HT1080 (cell line): ENCODE measurements at places on chromosomes 5 and 9. TPM values are rescaled to one million over a fixed set of nuclear protein-coding genes. Genes with fewer than 3 reads are reported as not detected.

DNA sequence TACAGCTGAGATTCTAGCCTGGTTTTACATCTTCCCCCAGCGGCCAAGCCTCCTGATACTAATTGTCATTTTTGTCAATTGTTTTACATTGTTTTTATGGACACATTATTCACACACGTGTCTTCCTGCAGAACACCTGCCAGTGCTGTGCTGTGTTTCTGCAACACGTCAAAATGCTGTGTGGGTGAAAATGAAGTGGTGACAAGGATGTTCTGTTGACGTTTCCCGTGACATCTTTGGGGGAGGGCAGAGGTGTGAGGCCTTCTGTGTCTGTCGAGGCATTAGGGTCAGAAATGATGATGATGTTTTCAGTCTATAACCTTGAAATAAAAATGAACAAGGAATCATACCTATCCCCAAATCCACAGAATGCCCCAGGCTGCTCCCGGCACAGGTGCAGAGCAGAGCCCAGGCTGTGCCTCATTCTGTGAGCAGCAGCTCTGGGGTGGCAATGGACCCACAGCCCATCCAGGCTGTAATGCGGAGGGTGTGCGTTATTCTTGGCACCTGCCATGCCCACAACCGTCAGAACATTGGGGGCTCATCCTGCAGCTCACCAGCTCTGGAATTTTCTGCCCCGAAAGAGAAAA is 23.6 kb upstream of the CEP72 start:
- DNase-seq: no peak

- DNase-seq: no peak
Observed at GRCh38 chr5:11110128-11110527, 349.1 kb upstream of the DAP start.

DNA sequence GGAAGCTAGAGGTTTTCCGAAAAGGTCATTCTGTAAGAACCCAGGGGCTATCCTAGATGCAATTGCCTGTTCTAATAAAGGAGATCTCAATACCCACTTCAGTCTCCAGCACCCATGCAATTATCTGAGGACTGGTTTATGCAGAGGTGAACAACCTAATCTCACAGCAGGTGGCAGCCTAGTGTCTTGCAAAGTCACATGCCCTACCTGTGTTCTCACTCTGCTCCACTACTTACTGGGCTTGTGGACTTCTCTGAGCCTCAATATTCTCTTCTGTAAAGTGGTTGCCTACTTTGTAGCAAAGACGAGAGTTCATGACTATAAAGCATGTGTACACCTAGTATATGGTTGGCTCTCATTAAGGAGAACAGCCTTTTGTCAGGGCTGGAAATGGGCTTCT is 21.0 kb upstream of the ALDH1B1 start:
- DNase-seq: no peak

Gene MEGF10
- 1.1 and 2.7 TPM in 2 replicates for total RNA-seq

- no peak for DNase-seq
Observed at GRCh38 chr5:40981420-40981819, 72.1 kb downstream of the C7 start.

DNA sequence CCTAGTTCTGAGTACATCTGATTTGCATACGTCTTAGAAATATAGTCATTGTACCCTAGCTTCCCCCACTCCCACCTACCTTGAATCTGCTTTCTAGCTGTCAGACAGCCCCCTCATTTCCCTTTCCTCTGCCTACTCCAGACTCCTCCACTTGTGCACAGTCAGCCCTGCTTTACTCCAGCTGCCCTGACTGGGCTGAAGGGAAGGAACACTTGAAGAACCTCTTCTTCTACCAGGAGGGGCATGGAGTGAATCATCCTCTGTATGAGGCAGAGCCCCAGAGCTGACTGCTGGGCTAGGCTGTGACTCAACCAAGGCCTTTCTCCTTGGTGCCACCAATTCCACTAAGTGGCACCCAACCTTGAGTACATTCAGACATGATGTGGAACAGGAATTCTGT is 18.1 kb upstream of the ZFR start:
- peak; percentile 80 for DNase-seq

DNA sequence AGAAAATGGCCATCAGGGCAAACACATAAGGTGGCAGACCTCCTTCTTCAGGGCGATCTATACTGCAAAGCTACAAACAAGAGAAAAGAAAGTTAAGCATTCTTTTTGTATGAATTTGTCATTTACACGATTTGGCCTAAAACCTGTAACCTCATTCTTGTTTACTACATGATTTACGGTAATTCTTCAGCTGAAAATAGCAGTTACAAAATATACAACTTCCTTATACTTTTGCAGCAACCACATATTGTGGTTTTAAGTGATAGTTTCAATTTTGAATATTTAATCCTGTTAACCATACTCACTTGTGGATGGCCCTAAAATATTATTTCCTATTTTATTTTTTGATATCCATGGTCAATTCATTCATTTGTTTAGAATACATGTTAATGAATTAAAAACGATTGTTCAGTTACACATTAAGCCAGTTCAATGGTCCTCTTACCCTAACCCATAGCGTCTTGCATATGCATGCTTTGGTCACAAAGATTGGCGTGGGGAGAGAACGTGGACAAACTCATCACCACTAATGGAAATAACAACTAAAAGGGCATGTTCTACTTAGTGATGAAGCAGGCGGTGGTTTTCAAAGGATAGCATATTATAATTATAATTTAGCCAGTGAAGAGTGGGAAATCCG is 16.6 kb downstream of the TUT7 start:
- DNase-seq: no peak

Gene LYRM7
- 11.1 and 15.3 TPM in 2 replicates for total RNA-seq

Gene PCDHA7
- not detected in 2 replicates for total RNA-seq

DNA sequence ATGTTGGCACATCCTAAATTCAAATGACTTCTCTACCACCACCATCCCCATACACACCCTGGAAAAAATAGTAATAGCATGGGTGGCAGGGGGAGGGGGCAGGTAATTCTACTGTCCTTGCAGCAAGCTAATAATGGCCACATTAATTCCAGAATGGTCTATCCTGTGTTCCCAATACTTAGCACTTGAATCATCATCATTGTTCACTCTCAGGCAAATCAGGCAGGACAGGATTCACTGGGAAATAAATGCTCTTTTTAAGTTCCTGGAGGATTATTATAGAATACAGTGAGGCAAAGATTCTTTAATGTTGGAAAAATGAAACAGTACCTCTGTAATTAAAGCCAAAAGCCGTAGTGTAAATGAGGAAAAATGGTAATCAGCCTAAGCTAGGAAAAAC is 254.5 kb downstream of the ARRDC3 start:
- DNase-seq: no peak

GRCh38 chr9:33425128-33425533 is 22.3 kb downstream of the AQP3 start:
- DNase-seq: no peak

- no peak for DNase-seq
Observed at GRCh38 chr5:156920042-156920860, 42.8 kb downstream of the TIMD4 start.

Gene IFNA1
- not detected in 2 replicates for total RNA-seq

Gene SLC6A3
- total RNA-seq: not detected in 2 replicates

DNA sequence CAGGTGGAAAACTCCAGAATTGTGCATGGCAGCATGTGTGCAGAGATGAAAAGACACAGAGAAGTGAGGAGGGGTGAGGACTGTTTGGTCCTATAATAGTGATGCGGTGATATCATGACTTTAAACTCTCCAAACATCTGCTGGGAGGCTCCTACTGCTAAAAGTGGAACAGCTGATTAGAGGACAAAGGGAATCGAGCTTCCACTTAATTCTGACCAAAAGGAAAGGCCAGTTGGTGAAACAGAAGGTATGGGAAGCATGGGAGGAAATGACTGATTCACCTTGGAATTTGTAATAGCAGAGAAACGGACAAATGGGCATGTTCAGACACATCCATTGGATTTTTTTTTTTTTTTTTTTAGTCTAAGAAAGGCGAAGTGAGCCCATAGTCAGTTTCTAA is 67.5 kb upstream of the MAMDC2 start:
- DNase-seq: peak; percentile 99

DNA sequence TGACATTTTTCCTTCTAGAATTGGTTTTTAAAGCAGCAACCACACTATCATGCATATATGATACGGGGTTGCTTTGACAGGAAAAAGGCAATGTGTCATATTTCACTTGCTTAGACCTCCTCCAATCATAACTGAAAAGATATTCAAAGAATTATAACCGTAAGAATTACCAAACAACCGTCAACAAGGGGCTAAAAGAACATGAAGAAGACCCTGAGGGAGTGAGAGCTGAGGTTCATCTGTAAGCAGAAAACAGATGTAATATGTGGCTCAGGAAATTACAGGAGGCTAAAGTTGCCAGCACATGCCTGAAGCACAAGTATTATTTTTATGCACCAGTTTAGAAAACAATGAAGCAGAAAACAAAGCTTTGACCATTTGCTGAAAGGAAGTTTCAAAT is 78.9 kb downstream of the APBA1 start:
- no peak for DNase-seq

GRCh38 chr5:175686396-175686795 is 28.5 kb downstream of the HRH2 start:
- DNase-seq: no peak

GRCh38 chr9:72902268-72902667 is 50.6 kb downstream of the ALDH1A1 start:
- DNase-seq: no peak

- DNase-seq: peak; percentile 52
Observed at GRCh38 chr5:79025054-79025472, 40.0 kb upstream of the ARSB start.

Gene CATSPER3
- total RNA-seq: 0.13 and 0.30 TPM in 2 replicates

Gene NIPSNAP3A
- total RNA-seq: 20.7 and 22.6 TPM in 2 replicates

DNA sequence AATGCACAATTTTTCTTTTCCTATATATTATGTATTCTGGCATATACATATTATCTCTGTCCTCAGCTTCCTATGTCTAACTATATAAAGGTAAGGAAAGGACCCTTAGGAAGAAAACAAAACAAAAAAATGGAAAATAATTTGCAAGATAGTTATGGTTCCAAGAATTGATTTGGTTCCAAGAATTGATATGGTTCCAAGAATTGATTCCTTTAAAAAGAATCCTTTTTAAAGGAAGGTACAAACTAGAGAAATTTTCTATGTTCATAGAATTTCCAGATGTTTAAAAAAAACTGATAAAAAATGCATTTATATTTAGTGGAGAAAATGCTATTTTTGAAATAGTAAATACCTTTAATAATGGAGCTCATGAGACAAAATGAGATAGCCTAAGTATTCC is 12.1 kb downstream of the LYRM7 start:
- DNase-seq: no peak

DNA sequence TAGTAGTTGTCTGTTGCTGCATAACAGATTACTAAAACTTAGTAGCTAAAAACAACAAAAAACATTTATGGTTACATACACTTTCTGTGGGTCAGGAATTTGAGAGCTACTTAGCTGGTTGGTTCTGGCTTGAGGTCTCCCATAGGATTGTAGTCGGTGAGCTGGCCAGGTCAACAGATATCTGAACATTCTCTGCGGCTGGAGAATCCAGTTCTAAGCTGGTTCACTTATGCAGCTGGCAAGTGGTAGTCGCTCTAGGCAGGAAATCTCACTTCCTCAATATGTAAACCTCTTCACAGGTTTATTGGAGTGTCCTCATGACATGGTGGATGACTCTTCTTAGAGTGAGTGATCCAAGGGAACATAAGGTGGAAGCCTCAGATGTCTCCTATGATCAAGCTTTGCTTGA is 65.7 kb upstream of the TNFAIP8 start:
- DNase-seq: no peak

- no peak for DNase-seq
Observed at GRCh38 chr5:1298067-1298551, 3.2 kb upstream of the TERT start.

Gene ERBIN
- total RNA-seq: 36.9 and 39.7 TPM in 2 replicates

DNA sequence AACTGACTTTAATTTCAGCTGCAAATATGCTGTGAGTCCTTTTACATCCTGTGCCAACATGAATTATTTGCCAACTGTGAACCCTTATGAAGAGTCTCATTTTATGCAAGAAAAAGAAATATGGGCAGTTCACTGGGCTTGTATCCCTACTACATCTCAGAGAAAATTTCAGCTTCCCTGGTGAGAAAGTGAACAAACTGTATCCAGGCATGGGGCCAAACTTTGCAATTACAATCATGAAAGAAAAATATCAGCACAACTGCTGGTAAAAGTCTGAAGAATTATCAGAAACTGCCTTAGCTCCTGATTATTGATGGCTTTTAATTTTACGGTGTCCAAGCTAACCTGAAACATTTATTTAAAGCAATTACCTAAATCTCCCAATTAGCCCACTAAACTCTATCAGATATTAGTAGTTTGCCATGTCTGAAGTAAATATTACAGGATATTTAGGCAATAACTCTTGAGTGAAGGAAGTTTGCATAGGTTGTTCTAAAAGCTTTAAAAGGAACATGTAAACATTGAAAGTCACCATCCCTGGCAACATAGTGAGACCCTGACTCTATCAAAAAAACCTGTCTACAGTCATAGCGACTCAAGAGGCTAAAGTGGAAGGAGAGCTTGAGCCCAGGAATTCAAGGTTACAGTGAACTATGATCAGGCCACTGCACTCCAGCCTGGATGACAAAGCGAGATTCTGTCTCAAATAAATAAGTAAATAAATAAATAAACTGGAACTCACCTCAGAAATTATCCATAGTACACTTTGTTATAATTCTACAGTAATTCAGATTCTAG is 83.9 kb upstream of the HCN1 start:
- DNase-seq: no peak

Gene SHC3
- total RNA-seq: 0.03 TPM in 2 replicates

- DNase-seq: no peak
Observed at GRCh38 chr9:21570643-21571275, 88.6 kb upstream of the IFNE start.

DNA sequence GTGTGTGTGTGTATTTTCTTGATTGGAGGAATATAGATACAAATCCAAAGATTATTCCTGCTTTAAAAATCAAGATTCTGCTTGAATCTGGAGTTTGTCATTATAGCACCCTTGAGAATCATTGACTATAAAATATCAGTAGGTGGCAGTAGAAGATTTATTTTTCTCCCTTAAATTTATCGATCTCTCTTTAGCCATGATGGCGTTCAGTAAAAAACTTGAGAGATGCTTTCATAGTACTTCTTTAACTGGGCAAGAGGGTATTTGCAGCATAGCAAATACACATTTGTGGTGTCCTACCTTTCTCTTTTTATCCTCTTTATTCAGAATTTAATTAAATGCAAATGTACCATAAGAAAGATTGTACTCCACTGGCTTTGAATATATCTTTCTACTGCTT is 307.7 kb downstream of the ADGRV1 start:
- peak; percentile 48 for DNase-seq

GRCh38 chr9:14313378-14313940 is 482 bp downstream of the NFIB start:
- peak; percentile 37 for DNase-seq

DNA sequence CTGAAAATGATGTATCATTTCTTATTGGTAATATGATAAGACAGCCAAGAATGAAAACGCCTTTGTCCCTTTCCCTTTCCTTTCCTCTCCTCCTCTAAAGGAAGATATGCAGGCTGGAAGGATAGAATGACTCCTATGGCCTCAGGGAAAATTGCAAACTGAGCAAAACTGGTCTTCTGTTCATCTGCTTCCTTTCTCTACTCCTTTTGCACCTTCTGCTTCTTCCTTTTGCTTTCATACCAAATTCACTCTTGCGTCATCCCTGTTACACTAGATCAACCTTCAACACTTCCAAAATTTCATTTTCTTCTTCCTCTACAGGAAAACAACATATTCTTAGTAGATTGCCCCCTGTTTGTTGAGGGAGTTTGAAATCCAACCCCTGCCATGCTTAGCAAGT is 234.1 kb downstream of the ADAMTS6 start:
- DNase-seq: no peak
